ENCODE measurements at places on chromosomes 7 and 10.

- DNase-seq, result no peak
These were observed 11.9 kb upstream of the LRRC27 start for GRCh38 chr10:132319853-132320653.

GRCh38 chr10:15405319-15405718 lies 34.2 kb upstream of the FAM171A1 start:
- DNase-seq, result no peak

DNA sequence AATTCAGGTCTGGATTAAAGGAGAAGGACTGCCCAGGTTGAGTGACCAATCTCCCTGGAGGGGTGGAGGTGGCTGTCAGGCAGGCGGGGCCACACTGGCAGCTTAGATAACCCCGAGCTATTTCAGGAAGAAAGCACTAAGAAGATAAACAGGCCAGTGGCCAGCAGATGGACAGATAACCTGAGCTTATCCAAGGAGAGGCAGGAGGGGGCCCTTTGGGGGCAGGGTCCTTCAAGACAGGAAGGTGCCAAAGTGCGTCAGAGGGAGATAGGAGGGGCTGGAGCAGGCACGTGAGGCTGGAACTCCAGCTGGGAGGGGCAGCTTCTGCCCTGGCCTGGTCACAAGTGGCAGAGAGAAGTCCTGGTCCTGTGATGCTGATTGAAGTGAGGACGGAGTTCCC lies 29.8 kb upstream of the PODXL start:
- DNase-seq, result peak; percentile 95

DNA sequence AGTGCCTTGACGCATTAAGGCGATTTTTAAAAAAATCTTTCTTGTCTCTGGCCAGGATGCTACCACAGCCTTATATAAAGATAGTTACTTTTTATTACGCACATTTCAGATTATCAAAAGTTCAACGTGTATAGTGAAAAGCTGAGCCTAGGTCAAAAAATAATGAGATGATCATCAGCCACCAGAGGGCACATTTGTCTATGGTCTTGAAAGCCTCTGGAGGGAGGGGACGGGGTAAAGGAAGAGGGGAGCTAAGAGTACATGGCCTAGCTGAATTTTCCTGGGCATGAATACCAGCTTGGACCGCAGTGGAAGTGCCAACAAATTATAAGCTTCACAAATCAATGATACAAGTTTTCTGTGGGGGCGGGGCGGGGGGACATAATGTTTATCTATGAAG lies 285.9 kb upstream of the SMIM30 start:
- DNase-seq, result peak; percentile 65

- DNase-seq, result peak; percentile 98
These were observed 192.3 kb downstream of the REEP3 start for GRCh38 chr10:63713191-63714144.

DNA sequence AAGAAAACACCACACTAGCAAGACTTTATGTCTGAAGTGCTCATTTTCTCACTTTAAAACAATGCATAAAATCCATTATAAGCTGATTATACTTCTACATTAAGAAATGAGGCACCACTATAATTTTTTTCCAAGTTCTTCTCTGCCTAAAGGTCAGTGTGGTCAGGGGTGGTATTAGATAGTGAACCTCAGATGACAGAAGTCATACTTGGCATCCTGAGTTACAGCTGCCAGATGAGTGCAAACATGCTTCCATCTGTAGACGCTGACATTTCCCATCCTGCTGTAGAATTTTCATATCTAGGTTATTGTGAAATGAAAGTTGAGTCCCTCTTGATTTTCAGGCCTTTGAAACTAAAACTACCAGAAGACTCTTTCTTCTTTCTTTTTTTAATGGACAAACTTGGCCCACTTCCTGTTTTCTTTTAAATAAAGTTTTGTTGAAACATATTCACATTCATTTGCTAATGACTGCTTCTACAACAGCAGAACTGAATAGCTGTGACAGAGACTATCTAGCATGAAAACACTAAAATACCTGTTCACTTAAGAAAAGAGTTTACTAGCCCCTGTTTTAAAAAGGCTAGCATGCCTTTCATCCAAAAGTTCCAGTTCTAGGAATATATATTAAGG lies 900.8 kb downstream of the XPNPEP1 start:
- no peak for DNase-seq

DNA sequence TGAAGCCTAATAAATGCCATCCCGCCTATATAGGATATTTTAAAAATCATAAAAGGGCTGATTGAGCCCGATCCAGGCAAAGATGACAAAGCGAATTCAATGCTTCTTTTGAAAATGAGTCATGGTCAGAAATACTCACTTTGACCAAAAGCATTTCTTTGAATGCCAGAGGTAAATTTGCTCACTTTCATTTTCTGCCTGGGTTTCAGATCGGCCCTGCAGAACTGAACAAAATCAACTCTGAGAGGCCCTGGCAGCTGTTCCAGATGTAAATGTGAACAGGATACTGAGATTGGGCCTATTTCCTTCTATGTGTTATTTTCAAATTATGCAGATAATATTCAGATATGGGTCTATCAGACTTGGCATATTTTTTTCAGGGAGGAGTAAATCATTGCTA lies 114.8 kb upstream of the ARID5B start:
- no peak for DNase-seq

GRCh38 chr10:110304394-110304779 lies 333 bp downstream of the SMNDC1 start:
- no peak for DNase-seq
